ENCODE measurements at places on chromosomes 16 and 17.

DNA sequence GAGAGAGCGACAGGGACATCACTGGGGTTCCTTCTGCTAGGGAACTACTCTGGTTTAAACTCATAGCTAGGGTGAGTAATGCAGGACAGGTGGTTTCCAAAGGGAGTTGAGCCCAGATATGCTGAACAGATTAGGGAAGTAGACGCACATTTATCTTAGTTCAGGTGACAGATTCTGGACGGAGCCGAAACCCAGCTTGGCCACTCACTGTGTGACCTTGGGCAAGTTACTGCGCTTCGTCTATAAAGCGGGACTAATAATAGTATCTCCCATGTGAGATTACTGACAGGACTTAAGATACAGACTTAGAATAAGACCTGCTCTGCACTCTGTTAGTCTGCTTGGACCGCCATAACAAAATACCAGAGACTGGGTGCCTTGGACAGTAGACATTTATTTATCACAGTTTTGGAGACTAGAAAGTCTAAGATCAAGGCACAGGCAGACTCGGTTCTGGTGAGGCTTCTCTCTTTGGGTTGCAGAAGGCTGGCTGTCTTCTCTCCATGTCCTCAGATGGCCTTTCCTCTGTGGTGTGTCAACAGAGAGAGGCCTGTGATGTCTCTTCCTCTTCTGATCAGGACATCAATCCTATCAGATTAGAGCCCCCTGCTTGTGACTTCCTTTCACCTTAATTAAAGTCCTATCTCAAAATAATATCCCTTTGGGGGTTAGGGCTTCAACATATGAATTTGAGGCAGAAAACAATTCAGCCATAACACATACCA, 12.1 kb downstream of the SCNN1G start:
- DNase-seq, result no peak

DNA sequence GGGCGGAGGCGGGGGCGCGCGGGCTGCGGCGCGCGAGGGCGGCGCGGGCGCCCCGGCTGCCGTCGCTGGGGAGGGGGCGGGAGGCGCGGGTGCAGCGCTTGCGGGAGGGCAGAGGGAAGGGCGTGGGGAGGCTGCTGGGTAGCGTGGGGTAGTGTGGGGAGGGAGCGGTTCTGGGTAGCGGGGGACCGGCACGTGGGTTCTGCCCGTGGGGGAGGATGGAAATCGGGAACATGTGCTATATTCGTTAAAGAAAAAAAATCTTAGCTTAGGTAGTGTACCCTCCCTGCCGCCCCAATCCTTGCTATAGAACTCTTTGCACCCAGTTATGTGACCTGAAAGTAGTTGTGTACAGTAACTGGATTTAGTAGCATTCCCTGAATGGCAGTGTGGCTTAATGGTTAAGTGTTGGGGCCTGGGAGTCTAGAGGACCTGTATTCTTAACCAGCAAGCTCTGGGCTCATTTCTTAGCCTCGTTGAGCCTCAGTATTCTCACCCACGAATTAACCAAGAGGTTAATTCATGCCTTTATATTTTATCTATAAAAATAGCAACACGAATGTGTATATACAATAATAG, 646 bp downstream of the RABEP1 start:
- DNase-seq, result peak; percentile 44

DNA sequence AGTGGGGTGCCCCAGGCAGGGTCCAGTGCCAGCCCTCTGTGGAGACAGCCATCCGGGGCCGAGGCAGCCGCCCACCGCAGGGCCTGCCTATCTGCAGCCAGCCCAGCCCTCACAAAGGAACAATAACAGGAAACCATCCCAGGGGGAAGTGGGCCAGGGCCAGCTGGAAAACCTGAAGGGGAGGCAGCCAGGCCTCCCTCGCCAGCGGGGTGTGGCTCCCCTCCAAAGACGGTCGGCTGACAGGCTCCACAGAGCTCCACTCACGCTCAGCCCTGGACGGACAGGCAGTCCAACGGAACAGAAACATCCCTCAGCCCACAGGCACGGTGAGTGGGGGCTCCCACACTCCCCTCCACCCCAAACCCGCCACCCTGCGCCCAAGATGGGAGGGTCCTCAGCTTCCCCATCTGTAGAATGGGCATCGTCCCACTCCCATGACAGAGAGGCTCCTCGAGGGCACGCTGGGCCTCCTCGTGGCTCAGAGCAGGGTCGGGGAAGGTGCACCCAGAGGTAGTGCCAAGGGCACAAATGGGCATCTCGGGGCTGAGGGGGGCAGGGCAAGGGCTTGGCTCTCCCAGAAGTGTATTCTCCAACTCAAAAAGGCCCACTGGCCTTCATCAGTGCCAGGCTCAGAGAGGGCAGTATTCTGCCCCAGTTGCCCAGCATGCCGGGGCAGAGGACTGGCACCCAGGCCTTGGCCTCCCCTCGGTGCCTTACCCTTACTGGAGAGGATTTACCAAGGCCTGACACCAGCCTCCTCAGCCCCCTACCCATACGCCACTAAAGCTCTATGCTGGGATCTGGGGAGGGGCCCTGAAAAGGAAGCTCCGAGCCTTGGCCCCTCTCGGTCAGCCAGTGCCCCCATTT, at the start of gene CDH5:
TSS of gene CDH5 (plus strand) at position 259 of the 867 bp plus-strand sequence. CDS start 12,647 bp downstream, outside the sequence.
- no peak for DNase-seq

- no peak for DNase-seq
Observed at GRCh38 chr17:35022536-35023063, 40.9 kb downstream of the RFFL start.

Data from hematopoietic multipotent progenitor cell treated with erythropoietin and hydrocortisone succinate and interleukin-3 and kit ligand, for 8 days (in vitro differentiated cells).